Smooth muscle cell of bladder (primary cell): ENCODE measurements at places on chromosomes 5 and 9. TPM values are rescaled to one million over a fixed set of nuclear protein-coding genes. Genes with fewer than 3 reads are reported as not detected.

GABRA1 gene
- total RNA-seq: not detected in 2 replicates

SAPCD2 gene
- total RNA-seq: 0.43 and 0.55 TPM in 2 replicates

C1QTNF3 gene
- 0.57 and 2.0 TPM in 2 replicates for total RNA-seq

ANKRD20A1 gene
- total RNA-seq: under 0.01 and 0.14 TPM in 2 replicates

TEX48 gene
- total RNA-seq: not detected in 2 replicates

TMEM167A gene
- 56.9 and 68.4 TPM in 2 replicates for total RNA-seq

PCDHB6 gene
- under 0.01 and 0.09 TPM in 2 replicates for total RNA-seq

TPPP gene
- total RNA-seq: 0.09 and 0.14 TPM in 2 replicates

PCDHGA7 gene
- total RNA-seq: 4.1 and 4.6 TPM in 2 replicates

SPACA9 gene
- 3.1 and 3.3 TPM in 2 replicates for total RNA-seq

MOB3B gene
- 0.14 and 0.18 TPM in 2 replicates for total RNA-seq

WNT8A gene
- not detected in 2 replicates for total RNA-seq

SMIM27 gene
- total RNA-seq: 2.7 and 3.4 TPM in 2 replicates

SYK gene
- under 0.01 TPM in 2 replicates for total RNA-seq

SPRY4 gene
- 2.7 and 4.3 TPM in 2 replicates for total RNA-seq

TSSK1B gene
- total RNA-seq: 0.09 and 0.14 TPM in 2 replicates

BTNL9 gene
- not detected in 2 replicates for total RNA-seq

LCN9 gene
- total RNA-seq: not detected in 2 replicates

SH3GLB2 gene
- 25.3 and 29.2 TPM in 2 replicates for total RNA-seq

RAD23B gene
- 87.2 and 92.6 TPM in 2 replicates for total RNA-seq

IL3 gene
- total RNA-seq: not detected in 2 replicates

SLCO4C1 gene
- not detected in 2 replicates for total RNA-seq
